ENCODE measurements at places on chromosomes 1 and 21. TPM values are rescaled to one million over a fixed set of nuclear protein-coding genes. Genes with fewer than 3 reads are reported as not detected.

KAZN gene
- total RNA-seq, result 6.6 TPM

DNM3 gene
- 0.46 TPM for total RNA-seq

MORN1 gene
- 21.3 TPM for total RNA-seq

FCAMR gene
- total RNA-seq, result not detected

CYYR1 gene
- not detected for total RNA-seq

OR10J1 gene
- not detected for total RNA-seq

PLA2G2A gene
- total RNA-seq, result not detected

VCAM1 gene
- 0.08 TPM for total RNA-seq

IGSF3 gene
- total RNA-seq, result 9.3 TPM

DSTYK gene
- 11.3 TPM for total RNA-seq
